ENCODE measurements at places on chromosomes 1 and 21.

- DNase-seq, result no peak
Measured at GRCh38 chr21:26835027-26835713, 10.0 kb downstream of the ADAMTS1 start.

DNA sequence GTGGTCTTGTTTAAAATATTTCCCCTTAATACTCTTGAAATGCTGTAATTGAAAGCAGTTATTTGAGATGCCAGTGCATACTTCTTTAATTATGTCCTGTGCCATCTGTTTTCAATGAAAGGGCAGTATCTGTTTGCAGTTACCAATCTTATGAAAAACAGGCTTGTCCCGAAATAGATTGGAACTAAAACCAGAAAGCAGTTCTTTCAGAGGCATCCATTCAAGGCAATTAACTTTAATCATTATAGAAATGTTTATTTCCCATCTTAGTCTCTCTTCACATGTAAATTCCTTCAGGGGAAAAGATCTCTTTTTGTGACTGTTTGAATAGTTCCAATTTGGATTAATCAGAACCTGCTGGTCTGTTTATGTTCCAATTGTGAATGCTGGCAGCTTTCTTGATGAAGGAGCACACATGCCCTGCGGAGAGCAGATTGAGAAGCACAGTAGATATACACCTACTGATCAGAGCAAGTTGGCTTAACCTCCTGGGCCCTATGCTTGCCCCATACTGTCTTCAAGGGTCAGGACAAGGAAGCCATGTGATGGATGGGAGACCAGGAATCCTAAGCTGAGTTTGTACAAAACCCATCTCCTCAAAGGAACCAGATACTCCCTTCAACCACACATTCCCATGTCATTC lies 41.6 kb upstream of the MROH9 start:
- DNase-seq, result no peak

- no peak for DNase-seq
Measured at GRCh38 chr1:201365251-201365650, 12.2 kb downstream of the TNNT2 start.

DNA sequence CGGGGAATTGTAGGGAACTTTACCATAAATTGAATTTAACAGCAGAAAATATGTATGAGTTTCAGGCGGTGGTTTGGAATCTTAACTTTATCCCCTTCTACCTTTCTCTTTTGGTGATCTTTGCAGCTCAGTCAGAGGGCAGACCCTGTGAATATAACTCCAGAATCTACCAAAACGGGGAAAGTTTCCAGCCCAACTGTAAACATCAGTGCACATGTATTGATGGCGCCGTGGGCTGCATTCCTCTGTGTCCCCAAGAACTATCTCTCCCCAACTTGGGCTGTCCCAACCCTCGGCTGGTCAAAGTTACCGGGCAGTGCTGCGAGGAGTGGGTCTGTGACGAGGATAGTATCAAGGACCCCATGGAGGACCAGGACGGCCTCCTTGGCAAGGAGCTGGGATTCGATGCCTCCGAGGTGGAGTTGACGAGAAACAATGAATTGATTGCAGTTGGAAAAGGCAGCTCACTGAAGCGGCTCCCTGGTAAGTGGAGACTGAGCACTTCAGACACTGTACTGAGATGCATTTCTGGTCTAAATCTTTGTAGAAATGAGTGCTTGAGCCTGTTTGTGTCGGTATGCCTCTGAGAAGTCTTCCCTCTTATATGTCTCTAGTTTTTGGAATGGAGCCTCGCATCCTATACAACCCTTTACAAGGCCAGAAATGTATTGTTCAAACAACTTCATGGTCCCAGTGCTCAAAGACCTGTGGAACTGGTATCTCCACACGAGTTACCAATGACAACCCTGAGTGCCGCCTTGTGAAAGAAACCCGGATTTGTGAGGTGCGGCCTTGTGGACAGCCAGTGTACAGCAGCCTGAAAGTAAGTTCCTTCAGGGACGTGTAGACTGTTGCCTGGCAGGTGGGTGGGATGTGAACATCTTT lies 1.5 kb downstream of the CCN1 start:
- no peak for DNase-seq

GRCh38 chr1:9653491-9654050 lies 2.0 kb downstream of the PIK3CD start:
- DNase-seq, result no peak

DNA sequence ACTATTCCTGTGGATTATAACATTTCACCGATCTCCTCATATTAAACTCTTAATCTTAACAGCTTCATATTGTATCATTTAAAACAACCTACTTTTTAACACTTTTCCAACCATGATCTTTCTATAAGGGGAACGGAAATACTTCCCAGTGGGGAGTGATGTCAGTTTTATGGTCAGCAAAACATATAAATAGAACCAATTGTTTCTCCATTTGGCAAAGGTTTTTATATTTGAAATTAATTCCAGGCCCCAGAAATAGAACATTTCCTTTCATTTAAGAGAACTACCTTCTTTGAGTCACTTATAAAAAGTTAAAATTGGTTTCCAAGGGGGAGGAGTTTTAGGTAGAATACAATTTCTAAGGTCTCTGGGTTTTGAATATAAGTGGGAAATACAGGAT lies 189.6 kb downstream of the TGFBR3 start:
- DNase-seq, result no peak

DNA sequence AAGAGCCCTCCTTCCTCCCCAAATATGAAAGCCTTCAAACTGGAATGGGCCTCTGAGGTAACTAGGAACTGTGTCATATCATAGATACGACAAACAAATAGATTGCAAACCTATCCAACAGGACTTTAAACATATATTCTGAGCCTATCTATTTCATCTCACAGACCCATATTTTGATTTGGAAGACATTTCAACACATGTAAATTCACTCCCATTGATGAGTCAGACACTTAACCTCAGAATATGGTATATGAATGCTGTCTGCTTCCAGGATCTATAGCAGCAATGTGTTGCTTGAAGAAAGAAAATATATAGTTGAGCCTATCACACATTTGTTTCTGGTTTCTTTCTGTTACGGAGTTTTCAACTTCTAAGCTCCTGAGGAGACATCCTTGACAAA lies 221.9 kb upstream of the SAMSN1 start:
- no peak for DNase-seq

DNA sequence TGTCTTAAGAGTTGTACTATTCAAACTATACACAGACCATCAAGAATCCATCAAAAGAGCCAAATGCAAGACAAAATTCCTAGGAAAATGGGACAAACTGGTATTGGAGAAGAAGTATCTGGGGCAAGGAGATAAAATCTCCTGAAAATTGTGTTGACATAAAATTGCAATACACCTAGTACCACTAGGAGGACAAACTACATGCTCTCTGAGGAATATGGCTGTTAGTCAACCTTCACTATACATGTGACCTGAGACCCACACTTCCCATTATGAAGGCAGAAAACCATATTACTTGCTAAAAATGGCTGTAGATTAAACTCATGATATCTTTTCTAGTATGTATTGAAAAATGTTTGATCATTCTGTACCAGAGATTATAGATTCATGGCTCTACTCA lies 30.0 kb downstream of the IRF2BP2 start:
- no peak for DNase-seq

GRCh38 chr1:180609643-180610555 lies 21.9 kb upstream of the XPR1 start:
- peak; percentile 37 for DNase-seq

- DNase-seq, result no peak
Measured at GRCh38 chr21:39184050-39184980, 1.1 kb upstream of the PSMG1 start.

GRCh38 chr1:218845589-218845988 lies 328.1 kb upstream of the LYPLAL1 start:
- DNase-seq, result no peak

- peak; percentile 16 for DNase-seq
Measured at GRCh38 chr1:231778009-231778719, 151.6 kb downstream of the DISC1 start.

DNA sequence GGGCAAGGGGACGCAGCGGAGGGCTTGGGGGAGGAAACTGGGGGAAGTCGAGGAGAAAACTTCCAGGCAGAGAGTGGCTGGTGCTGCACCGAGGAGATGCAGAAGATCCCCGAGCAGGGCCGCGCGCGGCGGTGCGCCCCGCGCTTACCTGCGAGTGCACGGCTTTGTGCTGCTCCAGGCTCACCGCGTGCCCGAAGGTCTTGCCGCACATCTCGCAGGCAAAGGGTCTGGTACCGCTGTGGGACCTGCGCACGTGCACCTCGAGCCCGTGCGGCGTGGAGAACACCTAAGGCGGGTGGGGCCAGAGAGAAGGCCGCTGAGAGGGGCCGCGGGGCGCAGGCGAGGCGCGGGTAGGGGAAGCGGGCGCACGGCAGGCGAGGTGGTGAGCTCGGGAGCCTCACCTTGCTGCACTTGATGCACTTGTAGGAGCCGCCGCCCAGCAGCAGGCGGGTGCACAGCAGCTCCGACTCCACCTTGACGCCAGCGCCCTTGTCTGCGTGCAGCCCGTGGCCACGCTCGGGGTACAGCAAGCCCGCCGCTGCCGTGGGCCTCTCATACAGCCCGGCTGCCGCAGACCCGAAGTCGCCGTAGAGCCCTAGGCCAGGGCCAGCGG lies 6.4 kb downstream of the GFI1 start:
- DNase-seq, result no peak

- DNase-seq, result no peak
Measured at GRCh38 chr1:193212637-193213036, 26.2 kb upstream of the B3GALT2 start.

DNA sequence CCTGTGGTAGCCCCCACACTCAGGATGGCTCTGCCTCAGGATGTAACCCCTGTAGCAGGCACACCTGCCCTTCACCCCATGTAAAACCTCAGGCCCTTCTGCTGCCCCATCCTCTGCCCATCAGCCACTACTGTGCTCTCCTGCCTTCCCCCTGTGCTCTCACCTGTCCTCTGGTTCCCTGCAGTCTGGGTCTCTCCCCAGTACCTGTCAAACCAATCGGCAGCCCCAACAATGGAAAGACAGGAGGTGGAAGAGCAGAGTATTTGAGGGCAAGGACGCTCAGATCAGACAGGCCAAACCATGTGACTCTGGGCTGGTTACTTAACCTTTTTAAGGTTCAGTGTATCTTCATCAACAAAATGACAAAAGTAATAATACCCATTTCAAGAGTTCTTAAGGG lies 30.9 kb downstream of the SMIM12 start:
- no peak for DNase-seq

- no peak for DNase-seq
Measured at GRCh38 chr1:232978091-232978634, 27.8 kb downstream of the NTPCR start.

DNA sequence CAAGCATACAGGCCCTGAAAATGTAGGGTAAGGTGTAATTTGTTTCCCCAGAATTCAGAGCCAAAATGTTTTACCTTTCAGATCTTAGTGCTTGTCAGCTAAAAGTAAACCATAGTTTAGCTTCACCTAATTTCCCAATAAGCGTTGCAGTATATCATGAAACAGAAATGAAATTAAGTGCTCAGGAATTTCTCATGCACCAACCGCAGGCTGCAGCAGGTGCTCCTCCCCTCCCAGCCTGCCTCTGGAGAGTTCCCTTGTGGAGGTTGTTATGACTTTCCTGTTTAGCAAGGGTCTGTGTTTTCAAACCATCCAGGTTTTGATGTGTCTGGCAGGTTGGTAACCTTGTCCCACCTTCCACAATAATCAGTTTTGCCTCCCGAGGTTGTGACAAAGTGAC lies 118.5 kb downstream of the HLX start:
- DNase-seq, result no peak

DNA sequence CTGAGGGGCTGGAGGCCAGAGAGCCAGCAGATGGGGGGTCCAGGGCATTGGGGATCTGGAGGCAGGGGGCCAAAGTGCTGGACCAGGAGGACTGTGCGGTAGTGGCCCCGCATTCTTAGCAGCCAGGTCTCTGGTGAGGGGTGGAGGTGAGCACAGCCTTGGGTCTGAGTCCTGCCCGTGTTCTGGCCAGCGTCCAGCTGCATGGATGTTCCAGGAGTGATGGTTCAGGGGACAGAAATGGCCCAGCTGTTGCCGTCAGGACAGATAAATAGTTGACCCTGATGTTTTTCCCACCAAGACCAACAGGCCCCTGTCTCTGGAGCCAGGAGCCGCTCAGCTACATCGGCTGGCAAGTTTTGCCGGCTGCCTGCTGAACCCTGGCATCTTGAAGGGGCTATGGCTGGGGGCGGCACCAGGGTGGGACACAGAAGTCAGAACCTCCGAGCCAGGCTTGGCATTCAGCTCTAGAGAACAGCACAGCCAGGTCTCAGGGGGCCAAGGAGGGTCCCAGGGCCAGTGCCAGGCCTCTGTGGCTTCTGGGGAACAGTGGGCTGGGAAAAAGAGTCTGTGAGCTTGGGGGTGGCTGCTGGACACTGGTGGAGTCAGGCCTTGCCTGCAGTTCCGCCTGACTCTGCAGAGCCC lies 19.4 kb upstream of the TTC34 start:
- no peak for DNase-seq

GRCh38 chr21:44053567-44053966 lies 41.5 kb downstream of the TRAPPC10 start:
- DNase-seq, result no peak

DNA sequence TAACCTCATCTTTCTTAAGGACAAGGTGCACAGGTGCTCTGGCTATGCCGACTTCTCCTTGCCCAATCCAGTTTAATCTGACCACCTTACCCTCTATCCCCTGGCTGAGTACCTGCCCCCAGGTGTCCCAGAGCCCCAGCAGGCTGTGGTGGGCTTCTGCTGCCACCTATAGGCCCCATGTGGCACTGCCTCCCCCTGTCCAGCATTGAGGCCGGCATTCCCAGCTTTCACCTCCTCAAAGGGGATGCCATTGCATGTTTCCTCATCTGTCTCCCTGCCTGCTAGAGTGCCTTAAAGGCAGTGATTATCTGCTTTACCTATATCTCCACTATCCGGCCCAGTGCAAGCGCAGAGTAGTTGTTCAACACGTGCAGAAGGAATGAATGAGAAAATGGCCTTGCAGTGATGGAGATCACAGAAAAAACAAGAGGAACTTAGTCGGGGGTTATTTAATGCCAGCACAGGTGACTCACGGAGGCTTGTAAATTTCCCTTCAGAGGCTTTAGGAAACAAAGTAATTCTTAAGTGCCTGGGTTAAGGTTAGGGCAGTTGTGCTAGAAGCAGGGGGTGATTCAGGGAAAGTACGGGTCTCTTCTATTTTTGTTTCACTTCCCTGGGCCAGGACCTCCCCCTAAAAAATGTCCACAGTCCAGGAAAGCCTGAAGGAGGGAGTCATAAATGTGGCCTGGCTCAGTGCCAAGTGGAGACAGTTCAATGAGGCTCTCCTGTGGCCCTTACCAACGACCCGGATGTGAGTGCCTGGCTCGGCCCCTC lies 131.8 kb upstream of the NGF start:
- DNase-seq, result no peak

DNA sequence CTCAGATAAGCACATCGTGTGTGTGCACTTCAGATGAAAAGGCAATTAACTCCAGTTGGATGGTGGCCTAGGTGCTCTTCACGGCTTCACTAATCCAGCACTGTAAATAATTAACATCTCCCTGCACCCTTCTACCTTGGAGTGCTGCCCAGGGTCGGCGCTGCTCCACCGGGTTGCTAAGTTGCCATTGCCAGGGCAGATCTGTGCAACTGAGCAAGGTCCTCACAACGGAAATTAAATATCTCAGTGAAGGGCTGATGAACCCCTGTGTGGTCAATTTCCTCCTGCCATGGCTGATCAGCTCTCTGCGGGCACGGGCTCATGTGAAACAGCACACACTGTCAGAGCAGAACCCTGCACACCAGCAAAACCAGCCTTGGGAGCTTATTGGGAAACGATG lies 63.2 kb downstream of the SYDE2 start:
- DNase-seq, result peak; percentile 96
